ENCODE measurements at places on chromosomes 16 and 17. TPM values are rescaled to one million over a fixed set of nuclear protein-coding genes. Genes with fewer than 3 reads are reported as not detected.

MYO15B gene
- 3.6 TPM for total RNA-seq

SP2 gene
- 1.7 TPM for total RNA-seq

KLHL11 gene
- total RNA-seq: 31.0 TPM

PRSS8 gene
- 15.0 TPM for total RNA-seq

SCNN1B gene
- total RNA-seq: 5.8 TPM

PRSS36 gene
- 1.3 TPM for total RNA-seq

NOG gene
- total RNA-seq: 0.26 TPM
